ENCODE measurements at places on chromosomes 7 and 10.

DNA sequence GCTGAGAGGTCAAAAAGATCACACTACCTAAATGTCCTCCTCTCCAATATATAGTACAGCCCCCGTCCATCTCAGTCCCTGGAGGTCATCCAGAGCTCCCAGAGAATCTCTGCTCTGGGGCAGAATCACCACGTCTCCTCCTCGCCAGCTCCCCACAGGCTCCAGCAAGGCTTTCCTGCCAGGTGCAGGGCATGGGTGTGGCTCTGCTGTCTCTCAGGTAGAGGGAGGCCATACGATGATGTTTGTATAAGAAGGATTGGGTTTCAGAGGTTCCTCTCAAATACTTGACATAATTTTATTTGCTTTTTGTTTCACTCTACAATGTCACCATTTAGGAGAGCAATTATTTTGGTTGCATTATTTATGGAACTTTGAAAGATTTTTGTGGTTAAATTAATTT, 98.3 kb upstream of the PRSS58 start:
- no peak for DNase-seq

DNA sequence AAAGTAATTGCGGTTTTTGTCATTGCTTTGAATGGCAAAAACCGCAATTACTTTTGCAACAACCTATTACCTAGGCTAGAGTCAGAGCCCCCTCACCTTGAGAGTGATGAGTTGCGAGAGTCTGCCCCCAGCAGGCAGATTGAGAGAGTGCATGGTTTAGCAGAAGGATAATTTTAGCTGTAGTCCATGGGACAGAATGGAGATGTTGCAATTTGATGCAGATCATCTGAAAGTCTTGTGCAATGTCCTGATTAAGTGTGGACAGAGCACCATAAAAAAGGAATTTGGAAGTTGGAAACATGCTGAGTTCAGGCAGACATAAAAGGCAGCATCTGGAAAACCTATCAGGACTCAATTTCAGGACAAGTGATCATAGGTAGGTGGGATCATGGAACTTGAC, 48.7 kb downstream of the GPR141 start:
- DNase-seq: no peak

DNA sequence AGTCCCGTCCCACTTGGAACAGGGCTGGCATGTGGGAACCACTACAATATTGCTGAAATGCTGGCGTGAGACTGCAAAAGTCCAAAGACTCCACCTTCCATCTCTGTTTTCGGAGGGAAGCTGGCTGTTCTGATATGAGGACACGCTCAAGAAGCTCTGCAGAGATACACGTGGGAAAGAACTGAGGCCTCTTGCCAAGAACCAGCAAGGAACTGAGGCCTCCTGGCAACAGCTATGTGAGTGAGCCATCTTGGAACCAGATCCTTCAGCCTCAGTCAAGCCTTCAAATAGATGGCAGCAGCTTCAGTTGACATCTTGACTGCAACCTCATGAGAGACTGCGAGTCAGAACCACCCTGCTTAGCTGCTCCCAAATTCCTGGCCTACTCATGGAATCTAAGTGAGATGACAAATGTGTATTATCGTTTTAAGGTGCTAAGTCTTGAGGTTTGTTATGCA, 30.8 kb downstream of the SGMS1 start:
- no peak for DNase-seq

DNA sequence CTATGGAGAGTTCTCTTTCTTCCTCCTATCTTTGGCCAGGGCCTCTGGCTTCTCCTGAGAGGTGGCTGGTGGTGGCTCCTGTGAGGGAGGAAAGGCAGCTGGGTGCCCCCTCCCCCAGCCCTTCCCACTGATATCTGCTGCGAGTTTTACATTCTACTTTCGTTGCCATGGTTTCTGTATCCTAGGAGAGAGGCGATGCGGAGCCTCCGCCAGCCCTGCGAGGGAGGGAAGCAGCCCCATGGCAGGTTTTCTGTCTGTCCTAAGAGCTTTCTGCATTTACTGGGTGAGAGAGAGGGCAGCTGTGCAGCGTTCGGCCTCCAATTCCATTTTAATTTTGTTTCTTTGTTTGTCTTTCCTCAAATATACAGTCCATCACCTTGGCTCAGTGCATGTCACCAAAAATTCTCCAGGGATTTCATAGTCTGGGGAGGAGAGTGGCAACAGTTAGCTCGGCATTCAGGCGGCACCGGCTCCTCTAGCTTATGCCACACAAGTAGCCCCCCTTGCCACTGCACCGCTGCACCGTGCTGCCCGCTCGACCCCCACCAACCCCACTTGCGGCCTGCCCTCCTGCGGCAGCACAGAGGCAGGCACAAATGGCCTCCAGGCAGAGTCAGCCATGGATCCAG, 20.4 kb downstream of the DNAJB12 start:
- DNase-seq: no peak

- no peak for DNase-seq
These were observed 113.6 kb downstream of the EEPD1 start for GRCh38 chr7:36266683-36267082.

DNA sequence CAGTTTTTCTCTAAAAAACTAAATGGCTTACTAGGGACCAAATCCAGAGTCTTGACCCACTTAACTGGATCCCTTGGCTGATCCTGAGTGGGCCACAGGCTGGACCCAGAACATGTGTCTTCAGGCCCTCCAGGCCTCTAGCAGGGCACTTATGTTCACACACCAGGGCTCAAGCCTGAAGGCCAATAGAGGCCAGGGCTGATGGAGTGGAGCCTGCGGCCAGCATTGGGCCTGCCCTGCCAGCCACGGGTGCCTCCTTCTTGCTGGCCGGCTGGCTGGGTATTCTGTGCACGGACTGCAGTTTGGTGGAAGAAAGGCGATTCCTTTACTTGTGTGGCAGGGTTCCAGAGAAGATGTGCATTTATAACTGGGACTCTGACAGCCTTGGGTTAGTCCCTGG, 103.0 kb upstream of the ZNF32 start:
- no peak for DNase-seq

- no peak for DNase-seq
These were observed 319.0 kb downstream of the HPSE2 start for GRCh38 chr10:98916526-98917125.

DNA sequence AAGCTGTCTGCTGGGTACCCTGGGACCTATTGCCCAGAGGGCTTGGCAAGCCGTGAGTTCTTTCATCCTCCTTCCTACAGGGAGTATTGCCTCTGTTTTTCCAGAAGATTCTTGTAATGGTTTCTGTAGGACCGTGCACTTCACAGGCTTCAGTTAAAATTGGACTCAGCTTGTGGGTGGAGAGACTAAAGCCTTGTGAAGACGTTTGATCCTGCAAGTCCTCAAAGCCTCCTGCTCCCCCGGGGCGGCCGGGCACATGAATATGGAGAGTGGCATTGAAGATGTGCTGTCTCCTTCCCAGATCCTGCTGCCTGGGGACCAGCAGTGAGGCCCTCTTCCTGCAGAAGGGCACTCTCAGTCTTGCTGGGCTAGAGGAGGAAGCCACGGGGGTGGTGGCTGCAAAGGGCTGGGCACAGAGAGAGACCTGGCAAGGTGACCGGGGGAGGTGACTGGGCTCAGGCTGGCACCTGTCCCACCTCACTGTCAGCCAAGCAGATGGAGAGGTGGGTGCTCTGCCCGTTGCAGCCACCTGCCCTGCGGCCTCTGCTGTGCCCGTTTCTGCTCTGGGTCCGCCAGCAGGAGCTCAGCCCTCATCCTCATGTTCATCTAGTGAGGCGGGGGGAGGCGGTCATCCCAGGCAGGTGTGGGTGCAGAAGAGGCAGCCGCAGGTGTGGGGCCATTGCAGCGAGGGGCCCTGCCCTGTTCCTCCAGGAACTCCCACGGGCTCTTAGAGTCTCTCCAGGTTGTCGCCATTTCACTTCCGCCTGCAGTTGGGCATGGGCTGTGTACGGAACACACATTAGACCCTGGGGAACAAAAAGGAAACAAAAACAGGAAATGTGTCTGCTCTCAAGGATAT, 55.7 kb downstream of the TMEM209 start:
- DNase-seq: no peak

DNA sequence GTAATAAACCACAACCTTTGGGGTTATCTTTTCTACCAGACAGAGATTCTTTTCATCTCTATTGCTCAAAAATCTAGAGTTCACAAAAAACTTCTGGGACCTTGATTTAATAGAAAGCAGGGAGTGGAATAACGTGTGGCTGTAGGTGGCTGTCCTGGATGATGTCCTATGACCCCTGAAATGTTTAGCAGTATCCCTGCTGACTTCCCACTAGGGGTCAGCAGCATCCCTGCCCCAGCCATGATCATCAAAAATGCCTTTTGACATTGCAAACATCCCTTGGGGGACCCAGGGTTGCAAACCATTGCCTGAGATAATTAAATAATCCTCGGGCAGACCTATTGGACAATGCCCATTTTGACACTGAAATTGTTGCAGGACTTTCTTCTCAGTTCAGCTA, 177.1 kb downstream of the USP6NL start:
- no peak for DNase-seq

- no peak for DNase-seq
These were observed 92.8 kb upstream of the LANCL2 start for GRCh38 chr7:55272328-55272727.

DNA sequence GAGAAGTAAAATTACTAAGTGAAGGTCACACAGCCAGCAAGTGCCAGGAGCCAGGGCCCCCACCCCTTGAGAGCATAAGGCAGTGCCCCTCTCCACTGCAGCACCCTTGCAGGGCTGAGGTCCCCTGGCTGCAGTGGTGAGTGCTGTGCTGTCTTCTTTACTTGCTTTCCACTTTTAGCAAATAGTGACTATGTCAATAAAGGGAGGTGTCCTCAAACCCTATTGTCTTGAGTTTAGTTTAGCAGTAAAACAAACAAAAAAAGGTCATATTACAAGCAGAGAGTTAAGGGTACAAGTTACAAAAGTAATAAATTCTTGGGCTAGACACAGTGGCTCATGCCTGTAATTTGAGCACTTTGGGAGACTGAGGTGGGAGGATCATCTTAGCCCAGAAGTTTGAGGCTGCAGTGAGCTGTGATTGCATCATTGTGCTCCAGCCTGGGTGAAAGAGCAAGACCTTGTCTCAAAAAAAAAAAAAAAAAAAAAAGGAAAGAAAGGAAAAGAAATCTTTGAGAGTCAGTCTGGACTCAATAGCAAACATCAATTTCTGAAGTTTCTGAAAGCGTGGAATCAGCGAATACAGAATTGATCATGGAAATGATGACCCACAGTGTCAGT, 39.0 kb upstream of the KIF5B start:
- no peak for DNase-seq

DNA sequence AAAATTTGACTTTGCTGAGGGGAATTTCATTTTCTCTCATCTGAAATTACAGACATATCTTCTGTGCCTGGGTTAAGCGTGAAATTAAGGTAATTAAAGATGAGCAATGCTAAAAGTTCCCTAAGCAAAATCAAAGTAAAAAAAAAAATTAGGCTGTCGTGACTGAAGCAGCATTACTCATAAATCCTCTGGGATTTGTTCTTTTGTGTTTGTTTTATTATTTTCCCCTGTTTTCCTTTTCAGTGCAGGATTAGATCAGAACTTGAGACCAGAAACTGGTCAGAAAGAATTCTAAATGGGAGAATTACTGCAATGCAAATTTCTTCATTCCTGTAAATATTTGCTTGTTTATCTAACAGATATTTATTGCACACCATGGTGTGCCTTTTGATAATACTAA, 141.4 kb upstream of the BET1 start:
- no peak for DNase-seq
